ENCODE measurements at places on chromosomes 13 and 19.

- no peak for DNase-seq
Observed at GRCh38 chr13:66329988-66330451, 900.1 kb downstream of the PCDH9 start.

- DNase-seq = no peak
Observed at GRCh38 chr13:50715402-50716146, 127.9 kb downstream of the DLEU7 start.

DNA sequence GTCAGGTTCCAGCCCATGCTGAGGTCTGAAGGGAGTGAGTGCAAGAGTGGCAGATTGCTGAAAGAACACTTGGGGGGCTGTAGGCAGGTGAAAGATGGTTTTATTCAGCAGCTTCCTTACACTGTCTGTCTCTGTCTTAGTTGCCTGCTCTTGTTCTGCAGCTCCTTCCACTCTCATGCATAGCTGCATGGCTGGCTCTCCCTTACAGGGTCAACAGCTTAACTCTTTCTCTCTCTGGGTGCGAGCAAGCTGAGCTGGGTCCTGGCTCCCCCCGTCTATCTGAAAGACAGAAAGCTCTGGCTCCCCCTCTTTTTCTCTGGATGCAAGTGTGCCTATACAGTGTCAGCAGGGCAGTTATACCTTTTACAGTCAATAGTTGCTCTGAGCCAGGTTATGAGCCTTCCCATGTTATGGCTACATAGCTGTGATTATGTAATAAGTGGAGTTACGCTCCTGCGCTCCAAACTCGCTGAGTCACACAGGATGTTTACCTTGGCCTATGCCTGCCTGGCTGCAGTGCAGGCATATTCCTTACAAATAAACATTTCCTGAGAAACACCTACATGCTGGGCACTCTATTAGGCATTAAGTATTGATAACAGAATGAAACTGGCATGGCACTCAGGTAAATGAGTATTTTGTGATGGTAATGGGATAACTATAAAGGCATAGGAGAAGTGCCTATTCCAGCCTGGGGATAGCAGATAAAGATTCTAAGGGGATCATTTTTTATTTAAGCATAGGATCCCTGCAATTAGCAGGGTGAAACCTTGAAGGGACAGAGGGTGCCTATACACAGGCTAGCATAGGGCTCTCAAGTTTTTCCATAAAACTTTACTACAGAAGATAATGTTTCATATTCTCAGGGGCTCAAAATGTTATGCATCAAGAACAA, 826.9 kb upstream of the PCDH9 start:
- no peak for DNase-seq

GRCh38 chr13:52374873-52375411, 31.0 kb downstream of the THSD1 start:
- no peak for DNase-seq

DNA sequence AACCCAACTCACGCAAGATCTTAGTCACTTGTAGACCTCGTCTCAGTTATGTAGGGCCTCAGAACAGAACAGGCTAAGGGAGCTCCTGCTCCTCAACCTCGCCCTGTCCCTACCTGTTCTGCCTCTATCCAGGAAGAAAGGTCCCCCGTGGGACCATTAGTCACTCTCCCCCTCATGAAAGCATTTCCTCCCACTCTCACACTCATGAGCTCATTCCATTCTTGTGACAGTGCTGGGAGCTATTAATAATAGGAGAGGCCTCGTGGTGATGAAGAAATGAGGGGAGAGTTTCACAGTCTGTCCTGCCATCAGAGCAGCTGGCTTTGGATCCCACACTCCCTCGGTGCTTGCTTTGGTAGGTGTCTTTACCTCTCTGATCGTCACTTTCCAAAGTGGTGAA, 10.2 kb downstream of the PPP2R1A start:
- DNase-seq = no peak

Measured in stimulated activated CD8-positive, alpha-beta memory T cell treated with anti-CD3 and anti-CD28 coated beads, Interleukin-4, amount 100 ng/mL, for 48 hours (primary cell).